Stimulated activated CD4-positive, alpha-beta T cell treated with anti-CD3 and anti-CD28 coated beads, Interleukin-12 subunit alpha, Interleukin-12 subunit beta, amount 100 ng/mL, for 24 hours (primary cell): ENCODE measurements at places on chromosomes 6 and 20.

GRCh38 chr6:100768816-100769351 is 112.2 kb downstream of the ASCC3 start:
- no peak for DNase-seq

DNA sequence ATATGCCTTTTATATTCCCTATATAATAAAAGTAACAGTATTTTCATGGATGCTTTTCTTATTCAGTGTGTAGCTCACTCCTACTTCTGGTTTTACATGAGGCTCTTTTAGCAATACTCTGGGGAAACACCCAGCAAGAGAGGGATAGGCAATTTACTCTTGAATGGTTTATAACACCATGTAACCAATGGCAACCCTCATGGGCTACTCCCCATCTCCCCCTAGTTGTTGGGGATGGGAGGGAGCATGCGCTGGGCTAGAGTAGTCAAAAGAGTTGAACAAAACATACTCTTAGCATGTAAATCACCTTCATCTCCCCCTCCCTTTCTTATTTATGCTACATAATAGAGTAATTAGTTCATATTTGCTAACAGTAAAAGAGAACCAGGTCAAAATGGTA is 140.1 kb upstream of the LRFN2 start:
- DNase-seq, result no peak

DNA sequence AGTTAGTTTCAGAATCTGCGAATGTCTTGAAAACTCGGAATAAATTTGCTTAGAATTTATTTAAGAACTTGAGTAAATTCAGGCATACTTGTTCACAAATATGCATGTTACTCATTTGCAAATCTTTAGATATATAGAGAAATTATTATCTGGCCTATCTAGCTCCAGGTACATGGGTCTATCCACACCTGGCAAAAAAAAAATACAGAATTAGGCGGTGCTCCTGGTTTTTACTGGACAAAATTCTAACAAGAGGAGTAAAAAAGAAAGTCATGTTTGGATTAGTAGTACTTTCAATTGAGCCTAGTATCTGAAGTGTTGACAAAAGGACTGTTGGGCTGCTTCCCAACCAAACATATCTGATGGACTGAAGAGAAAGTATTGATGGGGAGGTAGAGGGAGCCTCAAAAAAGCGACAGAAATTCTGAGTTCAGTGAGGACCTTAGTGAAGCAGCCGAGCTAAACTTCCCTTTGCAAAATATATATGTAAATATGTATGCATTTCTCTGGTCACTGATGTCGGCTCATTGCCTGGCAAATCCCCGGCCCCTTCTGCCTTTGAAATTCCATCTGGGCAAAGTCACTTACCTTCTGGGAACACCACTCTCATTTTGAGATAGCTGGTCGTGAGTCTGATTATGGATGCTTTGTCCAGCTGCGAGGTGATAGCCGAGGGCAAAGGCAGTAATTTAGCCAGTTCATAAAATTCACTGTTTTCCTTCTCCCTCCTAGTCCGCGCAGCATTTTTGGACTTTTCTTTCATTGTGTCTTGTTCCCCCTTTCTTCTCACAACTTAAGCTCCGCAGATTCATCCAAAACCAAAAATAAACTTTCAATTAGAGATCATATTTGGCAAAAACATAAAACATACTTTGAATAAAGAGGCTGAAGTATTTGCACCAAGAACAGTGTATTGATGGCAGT is 1.8 kb downstream of the SIM1 start:
- no peak for DNase-seq

- no peak for DNase-seq
These were observed 15.2 kb upstream of the TOX2 start for GRCh38 chr20:43899274-43900120.
